ENCODE measurements at places on chromosomes 13 and 19.

GRCh38 chr13:113632706-113633484, 25.1 kb downstream of the ATP4B start:
- no peak for DNase-seq

- no peak for DNase-seq
These were observed 4.5 kb downstream of the RAVER1 start for GRCh38 chr19:10328558-10329429.

GRCh38 chr13:114288157-114288591, 6.8 kb downstream of the UPF3A start:
- no peak for DNase-seq

GRCh38 chr13:101415358-101416174, 742 bp downstream of the NALCN start:
- no peak for DNase-seq

GRCh38 chr13:110713642-110713952, at the start of gene ING1:
TSS of gene ING1 (plus strand) at chr13:110713700. CDS start at chr13:110714150, 450 bp downstream.
- DNase-seq, result no peak

DNA sequence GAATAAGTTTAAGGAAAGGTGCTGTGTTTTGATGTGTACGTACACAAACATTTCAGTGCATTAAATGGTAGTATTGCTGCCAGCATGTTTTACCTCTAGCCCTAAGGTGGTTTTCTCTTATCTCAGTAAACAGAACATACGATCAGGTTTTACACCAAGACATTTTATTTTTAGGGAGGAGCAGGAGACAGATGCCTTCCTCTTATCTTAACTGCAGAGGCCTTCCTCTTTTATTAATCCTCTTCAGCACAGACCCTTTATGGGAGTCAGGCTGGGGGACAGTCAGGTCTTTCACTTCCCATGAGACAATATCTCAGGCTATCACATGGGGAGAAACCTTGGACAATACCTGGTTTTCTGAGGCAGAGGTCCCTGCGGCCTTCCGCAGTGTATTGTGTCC, 14.9 kb upstream of the ZNF611 start:
- DNase-seq, result no peak

- DNase-seq, result no peak
These were observed 17.8 kb downstream of the HNRNPM start for GRCh38 chr19:8462571-8462970.

Measured in stimulated activated CD4-positive, alpha-beta T cell treated with anti-CD3 and anti-CD28 coated beads, Interleukin-15, amount 100 ng/mL, for 1 hour (primary cell).